Bronchial epithelial cell (primary cell): ENCODE measurements at places on chromosomes 2 and 18. TPM values are rescaled to one million over a fixed set of nuclear protein-coding genes. Genes with fewer than 3 reads are reported as not detected.

DNA sequence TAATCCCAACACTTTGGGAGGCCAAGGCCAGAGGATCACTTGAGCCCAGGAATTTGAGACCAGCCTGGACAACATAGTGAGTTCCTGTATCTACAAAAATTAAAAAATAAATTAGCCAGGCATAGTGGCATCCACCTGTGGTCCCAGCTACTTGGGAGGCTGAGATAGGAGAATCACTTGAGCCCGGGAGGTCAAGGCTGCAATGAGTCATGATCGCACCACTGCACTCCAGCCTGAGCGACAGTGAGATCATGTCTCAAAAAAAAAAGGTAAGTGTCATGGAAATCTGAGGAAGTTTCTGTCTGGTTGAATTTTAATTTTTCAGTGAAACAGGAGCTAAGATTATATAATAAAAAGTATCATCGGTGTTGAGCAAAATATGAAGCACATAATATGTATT, 2.5 kb upstream of the C2orf15 start:
- peak; percentile 17 for DNase-seq

- DNase-seq: peak; percentile 43
Measured at GRCh38 chr2:19899985-19900930, 1.5 kb downstream of the TTC32 start.

DNA sequence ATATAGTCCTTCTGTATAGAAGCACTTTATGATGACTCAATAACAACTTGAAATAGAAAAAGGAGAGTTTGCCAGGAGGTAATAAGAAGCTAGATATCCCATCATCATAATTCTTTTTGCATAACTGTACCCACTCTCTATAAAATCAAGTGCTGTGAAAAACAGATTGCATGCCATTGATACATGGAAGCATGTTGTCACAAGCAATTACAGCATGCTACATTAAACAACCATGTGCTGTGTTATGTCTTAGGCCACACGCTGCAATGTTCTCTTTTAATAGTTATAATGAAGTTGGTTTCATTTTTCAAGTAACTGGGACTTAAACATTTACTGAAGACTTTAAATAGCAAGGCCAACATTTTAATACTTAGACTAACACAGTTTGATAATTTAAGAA, 264.2 kb downstream of the RPRM start:
- DNase-seq: no peak

The LRRC30 gene
- not detected in 2 replicates for total RNA-seq

The FAM124B gene
- not detected in 2 replicates for total RNA-seq
